ENCODE measurements at places on chromosomes 12 and 14. TPM values are rescaled to one million over a fixed set of nuclear protein-coding genes. Genes with fewer than 3 reads are reported as not detected.

GRCh38 chr14:102928412-102929240 lies 6.2 kb downstream of the AMN start:
- DNase-seq, result no peak

DNA sequence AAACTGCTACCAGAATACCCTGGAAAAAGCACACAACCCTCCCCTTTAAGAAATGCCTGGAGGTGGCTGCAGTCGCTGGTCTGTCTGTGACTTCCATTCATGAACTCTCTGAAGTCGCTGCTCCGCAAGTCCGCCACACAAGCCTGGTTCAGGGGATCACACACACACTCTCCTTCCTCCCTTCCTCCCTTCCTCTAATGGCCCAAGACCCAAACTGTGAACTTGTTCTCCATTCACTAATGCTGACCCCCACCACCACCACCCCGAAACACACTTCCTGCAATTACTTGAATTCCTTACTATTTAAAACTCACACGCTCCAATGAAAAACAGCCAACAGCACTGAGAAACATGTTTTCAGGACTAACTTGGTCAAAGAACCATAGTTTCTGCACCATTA lies 1.0 kb upstream of the LMO3 start:
- DNase-seq, result no peak

DNA sequence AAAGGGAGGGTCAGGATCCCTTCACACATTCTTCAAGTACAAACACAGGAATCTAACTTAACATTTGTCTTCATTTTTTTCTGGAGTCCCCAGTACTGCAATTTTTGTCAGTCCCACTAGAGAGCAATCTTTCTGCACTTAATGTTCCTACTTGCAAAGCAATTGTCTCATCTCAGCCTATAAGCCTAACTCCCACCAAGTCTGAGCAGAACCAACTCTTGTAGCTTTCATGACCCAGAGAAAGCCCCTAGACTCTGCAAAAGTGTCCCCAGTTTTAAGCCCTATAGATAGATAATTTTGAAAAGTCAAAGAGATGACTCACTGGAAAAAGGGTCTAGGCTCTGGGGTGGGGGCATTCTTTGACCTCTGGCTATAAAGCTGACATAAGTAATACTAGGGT lies 1.8 kb upstream of the ZBTB39 start:
- DNase-seq, result no peak

DNA sequence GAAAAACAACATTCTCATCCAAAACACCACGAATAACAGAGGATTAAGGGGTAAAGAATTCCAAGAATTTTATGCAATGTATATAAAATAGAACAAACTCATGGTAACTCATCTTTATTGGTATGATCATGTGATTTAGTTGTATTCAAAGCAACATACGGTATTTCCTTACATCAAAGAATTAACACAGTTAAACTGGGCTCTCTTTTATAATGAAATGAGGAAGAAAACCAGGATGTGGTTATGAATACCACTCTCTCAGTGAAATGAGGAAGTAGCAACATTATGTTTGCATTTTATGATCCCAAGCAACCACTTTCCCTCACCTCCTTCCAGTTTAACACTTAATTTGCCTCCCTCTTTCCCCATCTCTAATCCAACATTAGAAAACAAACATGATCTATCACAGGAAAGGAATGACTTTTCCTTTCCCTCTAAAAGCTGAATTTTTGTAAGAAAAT lies 22.9 kb downstream of the SPTLC2 start:
- DNase-seq, result no peak

GRCh38 chr12:97650242-97650641 lies 187.6 kb downstream of the RMST start:
- DNase-seq, result no peak

DNA sequence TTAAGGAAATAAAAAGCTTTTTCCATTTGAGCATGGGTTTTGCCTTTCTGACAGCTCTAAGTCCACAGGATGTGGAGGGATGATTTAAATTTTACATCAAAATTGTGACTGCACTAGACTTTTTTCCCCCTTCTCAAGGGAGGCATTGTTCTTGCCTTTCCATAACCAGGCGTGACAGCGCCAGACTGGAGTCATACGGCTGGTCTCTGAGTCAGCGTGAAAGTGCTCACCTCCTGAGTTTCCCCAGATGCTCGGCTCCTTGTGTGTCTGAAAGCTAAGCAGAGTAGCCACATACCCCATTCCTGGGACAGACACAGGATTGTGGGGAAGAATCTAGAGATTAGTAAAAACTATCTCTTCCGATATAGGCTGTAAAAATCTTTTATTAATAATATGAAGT lies 43.1 kb downstream of the SOX5 start:
- DNase-seq, result no peak

The RGS6 gene
- 6.0 TPM for polyA plus RNA-seq

The MNAT1 gene
- 51.0 TPM for polyA plus RNA-seq

GRCh38 chr12:4572680-4573079 lies 10.7 kb downstream of the DYRK4 start:
- no peak for DNase-seq

The CYP27B1 gene
- 0.86 TPM for polyA plus RNA-seq

GRCh38 chr14:33840797-33841196 lies 110.1 kb downstream of the EGLN3 start:
- DNase-seq, result no peak

GRCh38 chr12:29492891-29493290 lies 4.6 kb downstream of the OVCH1 start:
- no peak for DNase-seq

GRCh38 chr12:130121226-130122000 lies 40.9 kb upstream of the FZD10 start:
- no peak for DNase-seq

The CLEC4C gene
- 0.23 TPM for polyA plus RNA-seq

DNA sequence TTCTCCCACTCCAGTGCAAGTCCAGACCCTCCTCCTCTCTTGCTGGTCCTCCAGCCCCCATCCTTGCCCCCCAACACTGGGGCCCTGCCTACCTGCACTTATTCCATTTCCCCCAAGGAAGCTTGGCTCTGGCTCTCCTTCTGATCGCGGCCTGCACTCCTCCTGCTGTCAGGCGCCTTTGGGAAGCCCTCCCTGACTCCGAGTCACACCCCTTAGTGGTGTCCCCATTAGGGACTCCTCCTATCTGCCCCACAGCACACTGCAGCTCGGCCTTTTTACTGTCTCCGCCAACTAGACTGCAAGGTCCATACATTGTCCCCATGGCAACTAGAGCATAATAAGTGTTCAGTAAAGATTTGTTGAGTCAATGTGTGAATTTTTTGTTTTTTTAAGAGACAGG lies 32.9 kb downstream of the FIGNL2 start:
- DNase-seq, result no peak

DNA sequence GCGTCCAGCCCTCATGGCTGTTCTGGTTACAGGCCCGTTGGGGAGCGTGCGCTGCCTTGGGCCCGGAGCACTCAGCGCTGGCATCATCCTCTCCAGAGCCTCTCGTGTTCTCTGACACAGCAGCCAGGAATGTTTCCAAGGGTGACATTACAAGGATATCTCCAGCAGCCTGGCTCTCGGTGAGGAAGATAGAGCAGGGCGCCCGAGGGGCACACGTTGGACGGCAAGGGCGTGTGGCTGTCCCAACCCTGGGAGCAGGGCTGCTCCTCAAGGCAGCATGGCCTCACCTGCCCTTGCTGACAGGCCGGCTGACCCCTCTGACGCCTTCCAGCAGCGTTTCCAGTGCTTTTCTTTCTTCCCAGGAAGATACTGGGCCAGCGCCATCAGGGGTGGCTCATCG lies 14.4 kb downstream of the LRCOL1 start:
- DNase-seq, result no peak

The RIPK3 gene
- polyA plus RNA-seq, result 1.1 TPM

DNA sequence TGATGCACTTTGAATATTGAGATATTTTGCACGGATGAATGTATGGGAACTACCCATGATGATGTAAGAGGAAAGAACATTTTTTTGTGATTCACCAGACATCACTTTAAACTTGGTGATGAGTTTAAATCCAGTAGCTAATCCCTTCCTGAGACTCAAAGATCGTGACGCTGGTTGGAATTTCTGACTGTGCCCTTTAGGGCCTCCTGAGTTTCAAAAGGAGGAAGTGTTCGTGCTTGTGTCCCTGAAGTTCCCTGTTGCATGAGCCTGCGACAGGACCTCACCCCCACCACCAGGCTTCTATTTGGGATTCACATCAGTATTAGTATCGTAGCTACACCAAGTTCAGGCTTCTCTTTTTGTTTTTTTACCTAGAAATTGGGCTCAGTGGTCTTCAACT lies 18.6 kb upstream of the RIN3 start:
- DNase-seq, result no peak

DNA sequence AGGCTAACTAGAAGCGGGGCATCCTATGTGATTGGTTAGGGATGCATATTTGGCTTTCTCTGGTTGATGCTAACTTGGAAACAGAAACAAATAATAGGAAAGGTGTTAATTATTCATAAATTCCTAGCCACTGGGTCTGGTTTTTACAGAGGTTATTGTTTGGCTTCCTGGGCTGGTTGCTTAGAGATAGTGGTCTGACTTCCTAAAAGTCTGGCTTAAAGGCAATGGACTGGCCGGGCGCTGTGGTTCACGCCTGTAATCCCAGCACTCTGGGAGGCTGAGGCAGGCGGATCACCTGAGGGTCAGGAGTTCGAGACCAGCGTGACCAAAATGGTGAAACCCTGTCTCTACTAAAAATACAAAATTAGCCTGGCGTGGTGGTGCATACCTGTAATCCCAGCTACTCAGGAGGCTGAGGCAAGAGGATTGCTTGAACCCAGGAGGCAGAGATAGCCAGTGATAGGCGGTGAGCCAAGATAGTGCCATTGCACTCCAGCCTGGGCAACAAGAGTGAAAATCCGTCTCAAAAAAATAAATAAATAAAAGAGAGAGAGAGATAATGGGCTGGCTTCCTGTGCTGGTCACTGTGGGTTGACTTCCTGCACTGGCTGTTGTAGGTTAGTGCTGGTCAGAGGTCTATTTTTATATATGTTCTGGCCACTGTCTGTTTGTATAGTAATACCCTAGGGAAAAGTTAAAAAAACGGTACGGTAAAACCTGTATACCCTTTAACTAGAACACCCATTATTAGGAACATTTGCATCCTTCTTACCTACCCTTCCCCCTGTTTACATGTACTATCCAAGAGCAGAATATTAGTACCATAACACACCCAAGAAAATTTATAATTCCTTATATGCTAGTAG lies 24.1 kb downstream of the OR6S1 start:
- DNase-seq, result no peak

GRCh38 chr14:68157971-68158371 lies 338.4 kb downstream of the RAD51B start:
- no peak for DNase-seq

The HAL gene
- 0.20 TPM for polyA plus RNA-seq

DNA sequence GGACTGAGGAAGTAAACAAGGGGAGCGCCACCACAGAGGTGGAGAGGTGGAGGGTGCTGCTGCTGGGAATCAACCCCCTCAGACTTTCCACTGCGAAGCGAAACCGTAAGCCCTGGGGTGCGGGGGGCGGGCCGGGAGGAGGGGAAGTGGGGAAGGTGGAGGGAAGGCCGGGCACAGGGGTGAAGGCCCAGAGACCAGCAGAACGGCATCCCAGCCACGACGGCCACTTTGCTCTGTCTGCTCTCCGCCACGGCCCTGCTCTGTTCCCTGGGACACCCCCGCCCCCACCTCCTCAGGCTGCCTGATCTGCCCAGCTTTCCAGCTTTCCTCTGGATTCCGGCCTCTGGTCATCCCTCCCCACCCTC lies at the start of gene LAG3:
Gene LAG3 (plus strand): TSS at position 190 of the 365 bp plus-strand sequence. CDS start 333 bp downstream, outside the sequence.
- DNase-seq, result no peak

GRCh38 chr12:85632390-85632789 lies 203.8 kb downstream of the RASSF9 start:
- DNase-seq, result no peak

The KCNC2 gene
- polyA plus RNA-seq, result 0.38 TPM

- DNase-seq, result no peak
Observed at GRCh38 chr12:104463368-104463767, 6.6 kb downstream of the CHST11 start.

DNA sequence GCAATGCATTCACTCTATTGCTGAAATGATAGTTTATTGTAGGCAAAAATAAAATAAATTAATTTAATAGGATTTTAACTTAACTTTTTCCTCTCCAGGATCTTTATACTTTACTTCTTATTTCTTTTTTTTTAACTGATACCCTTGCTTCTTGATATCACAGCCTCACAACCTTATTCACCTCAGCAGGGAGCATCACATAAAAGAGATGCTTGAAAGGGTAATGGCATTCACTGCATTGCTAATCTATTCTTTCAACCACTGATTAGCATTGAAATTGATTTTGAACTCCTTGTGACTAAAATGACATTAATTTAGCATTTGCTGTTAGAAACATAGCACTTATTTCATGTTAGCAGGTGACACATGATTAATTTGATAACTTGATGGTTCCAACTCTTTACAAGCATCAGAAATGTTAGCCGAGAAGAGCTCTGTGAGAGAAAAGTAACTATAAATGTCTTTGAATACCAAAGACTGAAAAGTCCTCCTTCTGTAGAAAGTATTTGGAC lies 689.5 kb upstream of the MGAT4C start:
- no peak for DNase-seq

The POTEM gene
- not detected for polyA plus RNA-seq

The SRGAP1 gene
- 5.9 TPM for polyA plus RNA-seq

The CD163L1 gene
- polyA plus RNA-seq, result 7.4 TPM

DNA sequence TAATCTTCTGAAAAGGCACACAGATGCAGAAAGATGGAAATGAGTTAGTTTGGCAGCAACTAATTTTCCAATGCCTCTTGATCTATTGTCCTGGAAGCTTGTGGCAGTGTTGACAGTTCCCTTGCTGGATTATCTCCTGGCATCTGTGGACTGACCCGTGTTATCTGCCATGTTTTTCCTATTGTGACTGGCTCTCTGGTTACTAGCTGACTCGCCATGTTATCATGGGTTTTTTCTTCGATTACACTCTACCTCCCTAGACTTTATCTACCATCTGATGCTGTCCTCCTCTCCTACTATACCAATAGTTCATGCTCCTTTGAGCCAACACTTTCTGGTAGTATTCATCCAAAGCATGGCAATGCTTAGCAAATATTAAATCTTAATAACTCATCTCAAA lies 63.3 kb upstream of the FLRT2 start:
- DNase-seq, result no peak

The LRRC43 gene
- 0.29 TPM for polyA plus RNA-seq

DNA sequence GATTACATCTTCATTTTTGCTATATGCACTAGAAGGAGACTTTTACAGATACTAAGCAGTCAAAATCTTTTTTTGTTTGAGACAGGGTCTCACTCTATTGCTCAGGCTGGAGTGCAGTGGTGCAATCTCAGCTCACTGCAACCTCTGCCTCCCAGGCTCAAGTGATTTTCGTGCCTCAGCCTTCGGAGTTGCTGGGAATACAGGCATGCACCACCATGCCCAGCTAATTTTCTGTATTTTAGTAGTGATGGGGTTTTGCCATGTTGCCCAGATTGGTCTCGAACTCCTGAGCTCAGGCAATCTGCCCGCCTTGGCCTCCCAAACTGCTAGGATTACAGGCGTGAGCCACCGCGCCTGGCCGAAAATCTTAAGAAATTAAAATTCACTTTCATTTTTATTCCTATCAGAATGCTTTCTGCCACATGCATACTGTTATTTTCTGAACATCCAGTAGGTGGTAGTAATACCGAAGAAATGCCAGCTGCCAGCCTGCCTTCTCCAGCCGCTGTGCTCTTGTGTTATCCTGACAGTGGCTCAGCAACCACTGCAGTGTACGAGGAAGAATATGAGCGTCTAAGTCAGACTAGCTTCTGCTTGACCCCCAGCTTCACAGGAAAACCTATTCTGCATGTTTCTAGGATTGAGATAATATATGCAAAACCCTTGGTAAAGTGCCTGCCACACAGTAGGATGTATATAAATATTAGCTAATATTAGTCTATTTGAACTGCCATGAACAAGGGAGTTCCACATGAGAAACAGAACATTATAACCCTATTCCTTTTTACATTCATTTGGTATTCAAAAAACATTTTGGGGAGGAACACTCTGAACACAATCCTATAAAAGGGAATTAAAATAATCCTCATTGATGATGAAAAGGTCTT lies 54.2 kb downstream of the RPAP3 start:
- DNase-seq, result peak; percentile 13
